ENCODE measurements at places on chromosomes 5 and 9. TPM values are rescaled to one million over a fixed set of nuclear protein-coding genes. Genes with fewer than 3 reads are reported as not detected.
A peak's percentile ranks its signal among the peaks of the same experiment; 100 is the strongest.

Gene PCDHGA8
- 1.8 TPM for total RNA-seq

Gene ZFP2
- total RNA-seq, result 0.26 TPM

Gene GLRA1
- not detected for total RNA-seq

Gene PPP2R2B
- 2.0 TPM for total RNA-seq

Gene CEP120
- total RNA-seq, result 18.2 TPM

Gene SUSD3
- total RNA-seq, result 13.8 TPM

Gene ANKRD31
- not detected for total RNA-seq

Gene PITX1
- total RNA-seq, result not detected

Gene SOX30
- not detected for total RNA-seq

Gene NHP2
- total RNA-seq, result 180 TPM

Gene UBLCP1
- 19.7 TPM for total RNA-seq

Gene CNOT8
- 96.2 TPM for total RNA-seq

GRCh38 chr5:113090336-113091106, 113.9 kb downstream of the DCP2 start:
- H3K36me3 ChIP-seq, result no peaks in the 10 kb centered on the region
- H3K27ac ChIP-seq, result no peak overlapping the region
- H3K27me3 ChIP-seq, result no peaks in the 10 kb centered on the region
- DNase-seq, result no peak

- H3K36me3 ChIP-seq, result no peaks in the 10 kb centered on the region
- no peaks in the 10 kb centered on the region for H3K27me3 ChIP-seq
- H3K27ac ChIP-seq, result no peak overlapping the region
- no peaks in the 10 kb centered on the region for H3K4me1 ChIP-seq
These were observed 115.1 kb upstream of the IRX4 start for GRCh38 chr5:1997640-1998347.

- H3K4me1 ChIP-seq, result no peaks in the 10 kb centered on the region
- no peaks in the 10 kb centered on the region for H3K36me3 ChIP-seq
- H3K27me3 ChIP-seq, result no peaks in the 10 kb centered on the region
- no peak for DNase-seq
These were observed 15.8 kb upstream of the ABO start for GRCh38 chr9:133290751-133291302.

- H3K4me1 ChIP-seq, result no peaks in the 10 kb centered on the region
- no peak overlapping the region for H3K27ac ChIP-seq
- H3K4me3 ChIP-seq, result no peak overlapping the region
- no peaks in the 10 kb centered on the region for H3K36me3 ChIP-seq
These were observed 251.7 kb downstream of the RAB3C start for GRCh38 chr5:58834242-58835225.

DNA sequence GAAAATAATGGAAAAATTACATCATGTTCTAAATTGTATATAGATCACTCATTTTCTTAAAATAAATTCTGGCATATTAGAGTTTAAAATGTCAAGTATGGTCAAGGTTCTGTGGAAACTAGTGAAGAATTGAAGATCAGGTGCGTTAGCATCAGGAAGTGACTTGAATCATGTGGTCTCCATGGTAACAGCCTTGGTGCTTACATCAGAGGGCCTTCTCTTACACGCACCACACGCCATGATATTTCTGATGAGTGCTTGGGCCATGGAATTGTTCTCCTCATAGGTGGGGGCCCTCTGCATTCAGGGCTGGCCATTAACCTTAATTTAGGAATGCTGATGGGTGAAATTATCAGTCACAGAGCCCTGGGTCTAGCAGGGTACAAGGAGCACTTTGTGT, 288.1 kb upstream of the EFNA5 start:
- no peaks in the 10 kb centered on the region for H3K27me3 ChIP-seq
- H3K36me3 ChIP-seq, result no peaks in the 10 kb centered on the region
- no peak overlapping the region for H3K27ac ChIP-seq
- no peak overlapping the region for H3K4me3 ChIP-seq
- no peaks in the 10 kb centered on the region for H3K4me1 ChIP-seq

GRCh38 chr9:6079386-6079785, 64.0 kb upstream of the RANBP6 start:
- H3K4me1 ChIP-seq, result no peaks in the 10 kb centered on the region
- no peaks in the 10 kb centered on the region for H3K27me3 ChIP-seq
- DNase-seq, result no peak
- no peaks in the 10 kb centered on the region for H3K36me3 ChIP-seq

GRCh38 chr5:10556289-10556807, 7.5 kb upstream of the ANKRD33B start:
- no peak overlapping the region for H3K4me3 ChIP-seq
- DNase-seq, result no peak
- H3K27me3 ChIP-seq, result no peaks in the 10 kb centered on the region
- no peaks in the 10 kb centered on the region for H3K4me1 ChIP-seq
- no peaks in the 10 kb centered on the region for H3K36me3 ChIP-seq

DNA sequence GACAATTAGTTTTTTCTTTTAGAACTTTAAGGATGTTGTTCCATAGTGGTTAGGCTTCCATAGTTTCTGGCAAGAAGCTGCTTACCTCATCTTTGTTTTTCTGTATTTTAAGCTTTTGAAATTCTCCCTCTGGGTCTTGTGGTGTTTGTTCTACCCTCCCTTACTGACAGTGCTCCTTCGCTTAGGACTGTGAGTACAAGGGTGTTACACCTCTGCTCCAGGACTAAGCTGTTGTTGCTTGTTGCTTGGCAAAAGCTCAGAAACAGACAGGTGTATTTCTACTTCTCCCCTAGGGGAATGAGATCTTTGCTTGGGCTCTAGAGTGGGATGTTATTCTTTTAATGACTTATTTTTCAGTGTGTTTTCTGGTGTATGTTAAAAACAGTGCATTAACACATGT, 225.2 kb downstream of the WDR70 start:
- no peak overlapping the region for H3K27ac ChIP-seq
- no peak overlapping the region for H3K4me3 ChIP-seq
- no peaks in the 10 kb centered on the region for H3K4me1 ChIP-seq
- H3K36me3 ChIP-seq, result no peaks in the 10 kb centered on the region
- no peak for DNase-seq

- no peak for DNase-seq
- peaks cover 8% of the 10 kb centered on the region for H3K4me1 ChIP-seq
- no peak overlapping the region for H3K27ac ChIP-seq
- no peak overlapping the region for H3K4me3 ChIP-seq
- H3K36me3 ChIP-seq, result no peaks in the 10 kb centered on the region
- no peaks in the 10 kb centered on the region for H3K27me3 ChIP-seq
These were observed 79.8 kb downstream of the ARSB start for GRCh38 chr5:78905084-78905938.

GRCh38 chr5:151227918-151228447, 4.1 kb upstream of the CCDC69 start:
- H3K4me1 ChIP-seq, result no peaks in the 10 kb centered on the region
- no peak overlapping the region for H3K27ac ChIP-seq
- DNase-seq, result no peak
- H3K36me3 ChIP-seq, result no peaks in the 10 kb centered on the region
- no peaks in the 10 kb centered on the region for H3K27me3 ChIP-seq

- no peak overlapping the region for H3K27ac ChIP-seq
- no peaks in the 10 kb centered on the region for H3K4me1 ChIP-seq
- no peak for DNase-seq
- H3K27me3 ChIP-seq, result no peaks in the 10 kb centered on the region
- no peak overlapping the region for H3K4me3 ChIP-seq
These were observed 632.4 kb downstream of the SEMA5A start for GRCh38 chr5:8913522-8913921.

DNA sequence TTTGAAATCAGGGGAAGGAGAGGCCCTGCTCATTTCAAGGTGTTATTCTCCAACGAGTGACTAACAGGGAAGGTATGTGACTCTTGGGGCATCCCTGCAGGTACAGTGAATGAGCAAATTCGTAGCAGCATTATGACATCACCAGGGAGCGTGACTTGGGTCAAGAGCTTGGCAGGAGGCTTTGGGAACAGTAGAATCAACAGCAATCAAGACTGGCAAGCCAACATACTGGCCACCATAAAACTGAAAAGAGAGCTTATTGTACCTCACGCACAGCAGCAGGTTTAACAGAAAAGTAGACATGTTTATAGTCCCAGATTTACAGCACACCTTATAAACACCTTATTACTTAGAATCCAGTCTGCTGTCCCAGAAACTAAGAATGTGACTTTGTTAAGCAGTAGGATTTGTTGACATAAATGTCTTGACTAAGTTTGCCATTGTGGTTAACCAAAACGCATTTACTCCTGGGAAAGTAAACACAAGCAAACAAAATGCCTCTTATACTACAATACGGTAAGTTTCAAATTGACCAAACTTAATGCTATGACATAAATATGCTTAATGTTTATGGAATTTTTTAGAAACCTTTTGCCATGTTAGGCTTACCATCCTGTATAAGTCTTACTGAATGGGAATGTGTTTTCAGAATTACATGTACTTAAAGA, 297.8 kb downstream of the NPR3 start:
- no peaks in the 10 kb centered on the region for H3K4me1 ChIP-seq
- DNase-seq, result no peak
- H3K4me3 ChIP-seq, result no peak overlapping the region
- no peaks in the 10 kb centered on the region for H3K27me3 ChIP-seq
- no peak overlapping the region for H3K27ac ChIP-seq

DNA sequence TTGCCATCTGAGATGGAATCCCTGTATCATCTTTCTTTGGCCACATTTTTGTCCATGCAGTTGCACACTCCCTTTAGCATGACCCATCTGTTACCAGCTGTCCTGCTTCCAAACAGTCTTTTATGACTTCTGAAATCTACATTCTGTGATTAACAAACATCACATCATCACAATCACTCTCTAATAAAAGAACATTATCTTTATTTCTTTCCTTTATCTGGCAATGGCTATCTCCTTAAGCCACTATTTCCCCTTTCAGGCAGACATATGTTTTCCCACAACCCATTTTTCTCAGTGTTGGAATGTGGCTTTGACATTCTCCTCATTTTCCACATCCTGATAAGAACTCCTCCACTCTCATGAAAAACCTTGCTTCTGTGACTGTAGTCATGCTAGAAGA, 141.0 kb downstream of the ST8SIA4 start:
- H3K4me1 ChIP-seq, result no peaks in the 10 kb centered on the region
- no peak for DNase-seq
- H3K36me3 ChIP-seq, result no peaks in the 10 kb centered on the region
- no peaks in the 10 kb centered on the region for H3K27me3 ChIP-seq

- no peak for DNase-seq
- no peaks in the 10 kb centered on the region for H3K4me1 ChIP-seq
- H3K27me3 ChIP-seq, result no peaks in the 10 kb centered on the region
- H3K4me3 ChIP-seq, result no peak overlapping the region
- H3K36me3 ChIP-seq, result no peaks in the 10 kb centered on the region
- no peak overlapping the region for H3K27ac ChIP-seq
These were observed 70.4 kb upstream of the SIMC1 start for GRCh38 chr5:176167800-176168199.

DNA sequence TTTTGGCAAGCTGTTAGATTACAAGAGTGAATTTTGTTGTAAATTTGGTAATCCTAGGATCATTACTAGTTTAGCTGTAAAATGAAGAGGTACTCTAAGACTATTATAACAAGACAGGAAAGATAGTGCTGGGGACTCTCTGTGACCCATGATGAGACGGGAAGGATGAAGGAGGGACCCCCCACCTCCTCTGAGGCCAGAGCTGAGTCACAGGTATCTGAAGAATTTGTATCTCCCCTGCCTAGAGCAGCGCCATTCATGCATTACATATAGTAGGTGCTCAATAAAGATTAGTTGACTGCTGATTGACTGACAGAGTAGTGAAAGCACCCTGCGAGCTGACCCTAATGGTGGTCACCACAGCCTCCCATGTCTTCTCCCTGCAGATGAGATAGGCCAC, 202.8 kb downstream of the SNX18 start:
- no peak for DNase-seq
- no peak overlapping the region for H3K27ac ChIP-seq
- H3K27me3 ChIP-seq, result no peaks in the 10 kb centered on the region
- H3K36me3 ChIP-seq, result no peaks in the 10 kb centered on the region
- no peak overlapping the region for H3K4me3 ChIP-seq
- H3K4me1 ChIP-seq, result peaks cover 6% of the 10 kb centered on the region

- H3K4me3 ChIP-seq, result no peak overlapping the region
- peak; percentile 78 for DNase-seq
- H3K36me3 ChIP-seq, result no peaks in the 10 kb centered on the region
- H3K4me1 ChIP-seq, result peaks cover 13% of the 10 kb centered on the region
These were observed 738.6 kb upstream of the ZNF608 start for GRCh38 chr5:125484742-125485641.

- H3K27me3 ChIP-seq, result no peaks in the 10 kb centered on the region
- no peak for DNase-seq
- no peaks in the 10 kb centered on the region for H3K36me3 ChIP-seq
- H3K4me1 ChIP-seq, result no peaks in the 10 kb centered on the region
- no peak overlapping the region for H3K27ac ChIP-seq
These were observed 47.8 kb upstream of the TGFBR1 start for GRCh38 chr9:99056886-99057664.

DNA sequence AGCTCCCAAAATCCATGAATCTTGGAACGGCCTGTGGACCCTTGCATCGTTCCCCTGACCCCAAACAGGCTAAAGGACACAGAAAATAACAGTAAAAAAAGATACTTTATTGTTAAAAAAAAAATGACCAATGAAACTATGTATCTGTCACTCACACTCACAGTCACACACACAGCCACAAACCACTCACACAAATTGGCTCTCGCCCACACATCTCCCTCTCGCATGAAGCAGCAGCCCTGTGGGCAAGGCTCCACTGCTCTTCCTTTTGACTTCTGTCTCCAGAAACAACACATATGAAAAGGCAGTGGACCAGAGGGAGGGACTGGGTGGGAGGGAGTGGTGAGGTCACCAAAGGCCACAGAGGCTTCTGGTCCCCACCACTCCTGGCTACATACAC, 56.6 kb downstream of the SLC36A1 start:
- no peak for DNase-seq
- no peaks in the 10 kb centered on the region for H3K36me3 ChIP-seq
- H3K27ac ChIP-seq, result no peak overlapping the region
- no peak overlapping the region for H3K4me3 ChIP-seq
- no peaks in the 10 kb centered on the region for H3K4me1 ChIP-seq

DNA sequence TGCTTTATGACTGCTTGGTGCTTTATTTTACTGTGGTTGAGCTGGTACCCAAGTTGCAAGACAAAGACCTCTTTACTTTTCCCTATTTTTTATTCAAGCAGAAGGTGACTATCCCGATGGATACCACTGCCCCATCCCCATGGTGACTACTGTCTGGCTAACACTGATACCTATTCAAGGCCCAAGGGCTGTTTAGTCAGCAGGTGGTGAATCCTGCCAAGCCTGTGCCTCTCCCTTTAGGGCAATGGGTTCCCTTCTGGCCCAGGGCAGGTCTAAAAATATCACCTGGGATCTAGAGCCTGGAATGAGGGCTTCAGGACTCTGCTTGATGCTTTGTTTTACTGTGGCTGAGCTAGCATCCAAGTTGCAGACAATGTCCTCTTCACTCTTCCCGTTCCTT, 510.0 kb upstream of the GRAMD2B start:
- no peak for DNase-seq
- no peak overlapping the region for H3K4me3 ChIP-seq
- no peaks in the 10 kb centered on the region for H3K4me1 ChIP-seq

GRCh38 chr5:50863534-50864170, 197.2 kb downstream of the PARP8 start:
- H3K4me3 ChIP-seq, result no peak overlapping the region
- H3K27ac ChIP-seq, result no peak overlapping the region
- H3K36me3 ChIP-seq, result no peaks in the 10 kb centered on the region
- DNase-seq, result no peak
- no peaks in the 10 kb centered on the region for H3K27me3 ChIP-seq
